ENCODE measurements at places on chromosomes 1 and 21.

DNA sequence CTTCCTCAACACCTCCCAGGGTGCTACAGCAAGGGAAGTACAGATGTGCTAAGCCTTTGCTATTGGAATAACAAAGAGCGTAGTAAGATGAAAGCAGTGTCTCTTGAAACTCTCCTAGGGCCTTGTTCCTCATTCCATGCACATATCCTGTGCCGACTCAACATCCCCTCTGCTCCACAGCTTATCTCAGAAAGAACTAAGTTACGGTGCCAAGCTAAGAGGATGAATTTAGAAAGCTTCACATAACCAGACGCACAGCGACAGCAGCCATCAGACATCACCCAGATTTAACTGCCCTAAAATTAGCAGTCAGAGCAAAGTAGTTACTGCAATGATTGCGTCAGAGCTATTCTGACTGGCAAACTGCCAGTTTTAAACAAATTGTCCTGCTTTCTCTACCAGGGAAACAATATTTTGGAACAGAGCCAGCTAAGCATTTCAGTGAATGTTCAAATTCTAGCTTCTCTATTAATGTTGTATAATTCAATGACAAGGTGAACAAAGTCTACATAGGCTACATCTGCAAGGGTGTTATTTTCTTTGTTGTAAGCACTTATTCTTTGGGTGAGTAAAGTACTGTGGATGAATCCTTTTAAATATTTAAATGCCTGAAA lies 9.5 kb downstream of the SIPA1L2 start:
- no peak for DNase-seq

DNA sequence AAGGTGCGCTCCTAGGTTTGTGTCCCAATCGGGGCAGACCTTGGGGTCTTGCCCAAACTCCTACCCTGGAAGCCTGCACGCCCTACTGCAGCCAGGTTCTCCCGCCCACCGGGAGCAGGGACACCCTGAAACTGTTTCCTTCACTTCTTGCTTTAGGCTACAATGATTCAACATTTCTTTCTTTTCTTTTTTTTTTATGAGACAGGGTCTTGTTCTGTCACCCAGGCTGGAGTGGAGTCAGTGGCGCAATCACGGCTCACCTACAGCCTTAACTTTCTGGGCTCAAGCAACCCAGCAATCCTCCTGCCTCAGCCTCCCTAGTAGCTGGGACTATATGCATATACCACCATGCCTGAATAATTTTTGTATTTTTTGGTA lies 75.8 kb downstream of the ITPKB start:
- no peak for DNase-seq

DNA sequence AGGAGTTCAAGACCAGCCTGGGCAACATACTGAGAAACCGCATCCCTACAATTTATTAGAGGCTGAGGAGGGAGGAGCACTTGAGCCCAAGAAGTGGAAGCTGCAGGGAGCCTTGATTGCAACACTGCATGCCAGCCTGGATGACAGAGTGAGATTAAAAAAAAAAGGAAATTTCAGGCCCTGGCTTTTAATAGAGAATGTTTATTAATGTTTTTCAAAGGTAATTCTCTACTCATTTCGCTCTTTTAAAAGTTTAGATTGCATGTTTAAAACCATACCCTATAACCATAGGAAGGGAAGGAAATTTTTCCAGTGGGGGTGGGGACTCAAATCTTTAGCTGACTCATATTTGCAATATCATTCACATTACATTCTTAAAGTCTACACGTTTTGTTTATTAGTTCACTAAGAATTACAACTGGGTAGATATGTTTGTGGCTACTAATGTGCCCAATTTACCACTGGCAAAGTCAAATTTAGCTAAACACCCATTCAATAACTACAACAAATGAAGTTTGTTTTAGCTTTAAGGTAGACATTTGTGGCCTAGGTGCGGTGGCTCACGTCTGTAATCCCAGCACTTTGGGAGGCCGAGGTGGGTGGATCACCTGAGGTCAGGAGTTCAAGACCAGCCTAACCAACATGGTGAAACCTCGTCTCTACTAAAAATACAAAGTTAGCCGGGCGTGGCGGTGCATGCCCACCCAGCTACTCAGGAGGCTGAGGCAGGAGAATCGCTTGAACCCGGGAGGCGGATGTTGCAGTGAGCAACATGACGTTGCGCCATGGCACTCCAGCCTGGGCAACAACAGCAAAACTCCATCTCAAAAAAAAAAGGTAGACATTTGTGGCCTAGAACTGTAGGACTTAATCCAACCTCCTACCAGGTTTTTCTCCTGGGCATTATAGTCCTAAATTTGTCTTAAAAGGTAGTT lies 5.0 kb downstream of the KDM5B start:
- DNase-seq: no peak

DNA sequence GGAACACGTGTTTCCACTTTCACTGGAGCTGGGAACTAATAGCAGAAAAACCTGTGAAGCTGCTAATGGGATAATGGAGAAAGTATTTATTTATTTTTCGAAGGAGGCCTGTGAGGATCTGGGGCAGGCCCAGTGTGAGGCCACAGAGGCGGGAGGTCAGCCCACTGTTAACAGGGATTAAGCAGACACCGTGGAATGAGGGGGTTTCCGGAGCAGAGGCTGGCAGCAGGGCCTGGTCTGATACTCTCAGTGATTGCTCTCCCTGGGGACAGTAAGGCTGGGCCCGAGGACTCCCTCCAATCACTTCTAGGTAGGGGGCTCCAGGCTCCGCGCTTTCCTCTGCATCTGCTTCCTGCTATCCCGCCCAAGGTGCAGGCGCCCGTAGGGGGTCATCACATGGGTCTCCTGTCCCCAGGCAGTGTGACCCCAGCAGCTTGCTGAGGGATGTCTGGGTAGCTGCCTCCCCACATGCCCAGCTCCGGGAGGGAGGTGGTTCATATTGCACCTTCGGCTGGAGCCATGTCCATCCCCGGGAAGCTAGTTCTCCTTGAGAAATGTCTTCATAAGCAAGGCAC lies 28.8 kb upstream of the CDCA8 start:
- DNase-seq: no peak

GRCh38 chr1:149936992-149937705 lies 470 bp upstream of the MTMR11 start:
- DNase-seq: no peak

- DNase-seq: no peak
Observed at GRCh38 chr1:192115000-192115399, 43.3 kb upstream of the RGS18 start.

DNA sequence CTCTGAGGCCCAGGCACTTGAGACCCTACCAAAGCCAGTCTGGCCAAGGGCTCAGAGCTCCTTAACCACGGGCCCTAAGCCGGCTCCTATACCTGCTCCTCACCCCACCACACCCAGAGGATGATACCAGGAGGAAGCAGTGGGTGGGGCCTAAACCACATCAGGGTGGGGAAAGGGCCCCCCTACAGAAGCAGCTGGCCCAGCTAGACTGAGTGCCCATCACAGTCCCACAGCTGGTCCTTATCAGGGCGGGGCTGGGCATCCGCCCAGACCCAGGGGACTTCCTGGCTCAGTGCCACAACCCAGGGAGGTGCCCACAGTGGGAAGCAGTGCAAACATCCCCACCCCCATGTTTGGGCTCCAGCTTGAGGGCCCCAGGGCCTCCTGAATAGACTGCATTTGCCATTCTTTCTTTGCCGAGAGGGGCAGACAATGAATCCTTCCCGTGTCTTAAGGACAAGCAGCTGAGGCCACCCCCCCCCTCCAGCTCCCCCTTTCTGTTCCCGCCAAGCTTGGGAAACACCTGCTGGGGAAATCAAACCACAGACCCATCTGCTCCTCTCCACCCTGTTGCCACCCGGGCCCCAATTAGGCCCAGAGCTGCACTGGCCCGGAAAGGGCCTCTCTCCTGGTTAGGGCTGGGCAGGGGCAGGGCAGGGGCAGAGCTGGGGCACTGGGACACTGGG lies 6.2 kb downstream of the E2F2 start:
- no peak for DNase-seq

- no peak for DNase-seq
Observed at GRCh38 chr1:50329332-50329932, 93.8 kb downstream of the DMRTA2 start.

DNA sequence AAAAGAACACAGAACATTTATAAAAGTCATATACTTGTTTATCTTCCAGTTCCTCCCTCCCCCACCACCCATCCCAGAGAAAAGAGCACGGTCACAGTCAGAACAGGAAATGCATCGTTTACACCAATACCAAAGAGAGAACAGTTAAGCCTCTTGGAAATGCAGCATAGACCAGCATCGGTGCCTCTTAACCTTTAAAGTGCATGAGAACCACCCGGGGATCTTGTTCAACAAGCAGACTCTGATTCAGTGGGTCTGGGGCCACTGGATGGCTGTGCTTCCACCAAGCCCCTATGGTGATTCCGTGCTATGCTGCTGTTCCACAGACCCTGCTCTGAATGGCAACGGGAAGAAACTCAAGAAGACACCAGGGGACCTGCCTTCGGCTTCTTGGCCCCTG lies 19.2 kb downstream of the FAM89A start:
- no peak for DNase-seq

DNA sequence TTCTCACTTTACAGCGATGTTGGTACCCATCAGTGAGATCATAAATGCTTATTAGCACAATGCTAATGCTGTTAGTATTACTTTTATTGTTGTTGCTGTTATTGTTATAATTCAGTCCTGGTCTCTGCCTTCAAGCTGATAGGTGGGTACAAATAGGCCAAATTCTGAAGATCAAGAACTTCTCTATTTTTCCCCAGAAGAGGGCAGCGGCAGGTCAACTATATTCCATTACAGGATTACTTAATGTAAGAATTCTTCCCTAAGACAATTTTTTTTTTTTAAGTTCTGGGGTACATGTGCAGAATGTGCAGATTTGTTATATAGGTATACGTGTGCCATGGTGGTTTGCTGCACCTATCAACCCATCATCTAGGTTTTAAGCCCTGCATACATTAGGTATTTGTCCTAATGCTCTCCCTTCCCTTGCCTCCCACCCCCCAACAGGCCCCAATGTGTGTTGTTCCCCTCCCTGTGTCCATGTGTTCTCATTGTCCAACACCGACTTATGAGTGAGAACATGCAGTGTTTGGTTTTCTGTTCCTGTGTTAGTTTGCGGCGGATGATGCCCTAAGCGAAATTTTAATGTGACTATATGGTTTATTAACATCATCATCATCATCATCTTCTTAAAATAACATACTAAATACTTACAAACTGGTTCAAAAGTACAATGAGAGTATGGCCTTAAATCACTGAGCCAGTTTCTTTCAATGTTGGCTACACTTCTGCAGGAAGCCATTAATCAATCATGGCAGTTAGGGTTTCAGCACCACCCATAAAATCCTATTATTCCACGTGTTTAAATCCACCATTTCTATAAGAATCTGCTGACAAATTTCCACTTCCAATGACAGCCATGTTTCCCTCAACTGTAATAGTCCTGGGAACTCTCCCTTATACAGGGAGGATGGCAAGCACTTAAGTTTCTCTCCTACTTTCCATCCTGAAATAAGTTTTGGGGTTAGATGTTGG lies 19.2 kb downstream of the SLC19A2 start:
- no peak for DNase-seq

DNA sequence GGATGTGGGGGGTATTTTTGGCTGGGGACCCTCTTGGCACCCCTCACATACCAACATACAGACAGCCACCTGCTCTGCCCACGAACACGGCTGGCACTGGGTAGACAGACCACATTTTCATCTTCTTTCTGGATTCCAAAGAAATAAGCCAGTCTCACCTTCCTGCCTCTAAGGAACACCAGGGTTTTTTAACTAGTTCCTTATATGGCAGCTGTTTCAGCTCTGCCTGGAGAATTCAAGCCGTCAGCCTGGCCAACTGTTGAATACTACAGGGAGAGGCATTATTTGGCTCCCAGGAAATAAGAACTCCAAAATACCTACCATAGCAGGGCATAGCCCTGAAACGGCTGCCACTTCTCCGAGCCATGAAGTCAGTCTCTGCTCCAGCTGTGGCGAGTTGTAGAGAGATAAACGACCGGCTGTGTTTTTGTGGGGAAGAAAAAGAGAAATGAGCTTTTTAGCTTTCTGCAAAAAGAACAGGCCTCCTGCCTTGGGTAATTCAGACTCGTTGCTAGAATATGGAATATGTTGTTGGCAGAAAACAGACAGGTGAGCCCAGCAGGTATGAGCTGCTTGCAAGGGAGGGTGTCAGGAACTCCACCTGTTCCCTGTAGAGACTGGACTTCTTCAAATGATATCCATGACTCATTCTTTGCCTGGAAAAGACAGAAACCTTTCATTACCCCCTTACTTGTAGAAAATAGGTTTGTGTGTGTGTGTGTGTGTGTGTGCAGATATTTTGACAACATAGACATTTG lies 51.8 kb downstream of the MT1HL1 start:
- no peak for DNase-seq

- no peak for DNase-seq
Observed at GRCh38 chr1:67675800-67676199, 9.2 kb upstream of the GADD45A start.
